ENCODE measurements at places on chromosomes 3 and 15.
A peak's percentile ranks its signal among the peaks of the same experiment; 100 is the strongest.

GRCh38 chr3:64666171-64666588 is 21.6 kb downstream of the ADAMTS9 start:
- DNase-seq, result peak; percentile 82

GRCh38 chr3:97871801-97872524 is 50.2 kb downstream of the CRYBG3 start:
- DNase-seq, result peak; percentile 97

- no peak for DNase-seq
Measured at GRCh38 chr15:42185801-42186200, 22.3 kb downstream of the VPS39 start.

DNA sequence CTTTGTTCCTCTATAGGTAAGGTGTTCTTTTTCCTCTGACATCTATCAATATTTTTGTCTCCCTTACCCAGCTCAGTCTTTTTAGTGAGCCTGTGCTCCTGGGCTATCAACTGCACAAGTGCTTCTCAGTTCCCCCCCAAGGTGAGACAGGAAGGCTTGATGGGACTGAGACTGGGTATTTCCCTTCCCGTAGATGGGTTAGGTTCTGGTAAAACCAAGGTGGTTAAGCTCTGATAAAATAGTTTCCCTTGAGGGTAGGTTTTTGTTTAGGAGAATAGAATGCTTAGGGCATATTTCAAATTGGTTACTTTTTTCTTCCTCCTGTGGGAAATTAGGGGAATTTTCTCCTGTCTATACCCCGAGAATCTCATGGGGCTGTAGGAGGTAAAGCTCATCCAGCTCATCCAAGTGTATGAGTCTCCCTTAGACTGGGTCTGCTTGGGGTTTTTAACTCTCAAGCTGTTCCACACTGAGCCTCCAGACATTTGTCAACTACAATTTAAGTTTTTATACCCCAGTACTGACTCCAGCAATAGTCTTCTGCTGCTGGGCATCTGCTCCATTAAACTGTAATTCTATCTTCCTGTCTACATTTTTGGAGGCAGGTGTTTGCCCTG is 44.9 kb downstream of the OXSR1 start:
- no peak for DNase-seq

- no peak for DNase-seq
Measured at GRCh38 chr3:49794926-49795905, 4.5 kb downstream of the CDHR4 start.

GRCh38 chr3:36656873-36657272 is 107.5 kb downstream of the DCLK3 start:
- no peak for DNase-seq

- no peak for DNase-seq
Measured at GRCh38 chr3:114447950-114448479, 154.2 kb downstream of the TIGIT start.

- DNase-seq, result peak; percentile 70
Measured at GRCh38 chr3:4719046-4719501, 225.9 kb downstream of the ITPR1 start.

- DNase-seq, result peak; percentile 57
Measured at GRCh38 chr3:64824394-64824909, 136.7 kb upstream of the ADAMTS9 start.

DNA sequence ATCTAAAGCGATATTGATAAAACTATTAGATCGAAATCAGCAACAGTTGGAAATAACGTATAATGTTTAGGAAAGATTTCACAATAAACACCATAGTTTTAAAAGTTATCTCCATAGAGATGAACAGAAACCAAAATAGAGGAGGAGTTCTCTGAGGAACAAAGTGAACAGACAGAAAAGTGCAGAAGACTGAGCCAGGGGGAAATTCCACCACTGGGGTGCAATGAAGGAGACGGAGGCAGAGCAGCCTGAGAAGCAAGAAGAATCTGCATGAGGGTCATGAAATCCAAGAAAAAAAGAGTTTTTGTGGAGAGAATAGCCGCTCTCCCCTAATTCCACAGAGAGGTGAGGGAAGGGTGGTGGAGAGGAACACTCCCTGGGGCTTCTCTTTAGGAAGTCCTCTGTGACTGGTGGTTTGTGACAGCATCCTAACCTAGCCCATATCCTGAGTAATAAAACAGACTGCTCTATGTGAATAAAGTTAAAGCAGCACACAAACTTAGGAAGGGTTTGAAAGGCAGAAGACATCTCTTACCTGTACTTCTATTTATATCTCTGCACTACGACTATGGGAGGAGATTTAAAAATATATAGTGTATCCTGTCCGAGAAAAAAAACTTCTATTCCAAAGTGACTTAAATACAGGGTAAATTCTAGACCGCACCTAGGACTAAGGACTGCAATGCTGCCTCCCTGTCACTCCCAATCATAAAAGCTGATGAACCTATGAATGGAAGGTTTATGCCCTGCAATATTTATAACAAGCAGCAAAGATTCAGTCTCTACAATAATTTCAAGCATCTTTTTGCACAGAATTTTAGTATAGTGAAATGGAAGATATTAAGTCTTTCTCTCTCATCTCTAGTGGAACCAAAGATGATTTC is 22.9 kb downstream of the ATP8B4 start:
- DNase-seq, result no peak

- DNase-seq, result peak; percentile 66
Measured at GRCh38 chr15:47987908-47988532, 132.8 kb upstream of the SLC24A5 start.
